Astrocyte of the spinal cord (primary cell): ENCODE measurements at places on chromosomes 13 and 19.
A peak's percentile ranks its signal among the peaks of the same experiment; 100 is the strongest.

DNA sequence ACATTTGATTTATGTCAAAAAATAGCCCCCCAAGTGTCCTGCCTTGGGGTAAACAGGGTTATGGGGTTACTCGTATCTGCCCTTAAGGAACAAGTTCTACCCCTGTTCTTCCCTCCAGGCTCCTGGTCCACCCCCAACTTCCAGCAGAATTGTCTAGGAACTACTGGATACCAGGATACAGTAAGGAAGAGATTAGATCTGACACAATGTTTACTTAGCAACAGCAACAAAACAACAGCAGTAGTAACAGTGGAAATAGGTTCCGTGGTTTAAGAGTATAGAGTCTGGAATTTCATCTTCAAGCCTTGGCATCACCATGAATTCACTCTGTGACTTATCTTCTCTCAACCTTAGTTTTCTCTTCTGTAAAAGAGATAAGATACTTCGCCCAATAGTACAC is 1.7 kb upstream of the FAM98C start:
- peak; percentile 49 for DNase-seq

DNA sequence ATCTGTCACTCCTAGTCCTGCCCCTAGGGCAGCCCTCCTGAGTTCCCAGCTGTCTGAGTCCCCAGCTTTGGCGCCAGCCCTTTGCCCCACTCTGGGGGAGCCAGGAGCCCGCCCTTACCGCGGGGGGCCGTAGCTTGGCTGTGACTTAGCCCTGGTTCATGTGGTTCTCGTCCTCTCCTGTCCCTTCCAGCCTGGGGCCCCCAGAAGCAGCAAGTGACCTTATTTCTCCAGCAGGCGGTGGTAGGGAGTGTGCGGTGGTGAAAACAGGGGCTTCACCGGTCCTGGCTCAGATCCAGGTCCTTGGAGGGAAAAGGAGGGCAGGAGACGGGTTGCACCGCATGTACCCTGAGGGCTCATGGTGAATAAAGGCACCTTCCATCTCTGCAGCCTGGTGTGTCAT is 7.9 kb downstream of the GIPC3 start:
- no peak for DNase-seq

- no peak for DNase-seq
Observed at GRCh38 chr19:1276628-1277022, 1.3 kb downstream of the FAM174C start.

DNA sequence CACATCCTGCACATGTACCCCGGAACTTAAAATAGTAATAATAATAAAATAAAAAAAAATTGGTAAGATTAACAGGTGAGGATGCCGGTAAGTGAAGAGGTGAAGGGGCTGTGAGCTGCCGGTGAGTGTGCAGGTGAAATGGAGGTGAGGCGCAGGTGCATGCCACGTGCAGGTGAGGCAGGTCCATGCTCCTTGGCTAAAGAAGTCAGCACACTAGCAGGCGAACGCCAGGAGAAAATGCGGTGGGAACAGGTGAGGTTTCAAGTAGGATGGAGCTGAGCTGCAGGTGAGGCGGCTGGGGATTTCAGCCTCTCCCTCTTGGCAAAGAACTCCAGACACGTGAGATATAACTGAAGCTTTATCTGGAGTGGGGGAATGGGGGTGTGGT is 7.5 kb upstream of the TNFSF14 start:
- DNase-seq: no peak

- DNase-seq: peak; percentile 48
Observed at GRCh38 chr13:49635599-49636433, 7.5 kb downstream of the ARL11 start.

DNA sequence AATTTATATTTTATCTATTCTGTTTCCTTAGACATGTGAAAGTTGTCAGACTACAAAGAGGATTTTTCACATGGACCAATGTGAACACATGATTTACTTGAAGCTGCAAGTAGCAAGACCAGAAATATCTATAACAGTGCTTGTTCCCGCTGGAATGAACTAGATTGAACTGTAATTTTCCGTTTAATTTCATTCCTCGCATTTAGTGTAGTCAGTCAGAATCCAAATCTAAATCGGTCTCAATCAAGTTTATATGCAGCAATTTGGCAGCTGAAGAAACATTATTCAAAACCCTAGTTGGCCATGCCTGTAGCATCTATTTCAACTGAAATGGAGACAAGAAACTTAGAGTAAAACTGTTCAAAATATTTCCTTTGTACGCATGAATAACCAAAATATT is 570.7 kb upstream of the SLITRK5 start:
- DNase-seq: no peak
